ENCODE measurements at places on chromosomes 1 and 21. TPM values are rescaled to one million over a fixed set of nuclear protein-coding genes. Genes with fewer than 3 reads are reported as not detected.

- peak; percentile 89 for DNase-seq
Measured at GRCh38 chr1:226097866-226098625, 35.5 kb downstream of the H3-3A start.

- DNase-seq, result no peak
Measured at GRCh38 chr21:36395353-36396111, 10.3 kb downstream of the CHAF1B start.

GRCh38 chr1:110976089-110976488 lies 12.4 kb upstream of the LRIF1 start:
- no peak for DNase-seq

GRCh38 chr1:81730881-81731280 lies 69.9 kb upstream of the ADGRL2 start:
- DNase-seq, result no peak

DNA sequence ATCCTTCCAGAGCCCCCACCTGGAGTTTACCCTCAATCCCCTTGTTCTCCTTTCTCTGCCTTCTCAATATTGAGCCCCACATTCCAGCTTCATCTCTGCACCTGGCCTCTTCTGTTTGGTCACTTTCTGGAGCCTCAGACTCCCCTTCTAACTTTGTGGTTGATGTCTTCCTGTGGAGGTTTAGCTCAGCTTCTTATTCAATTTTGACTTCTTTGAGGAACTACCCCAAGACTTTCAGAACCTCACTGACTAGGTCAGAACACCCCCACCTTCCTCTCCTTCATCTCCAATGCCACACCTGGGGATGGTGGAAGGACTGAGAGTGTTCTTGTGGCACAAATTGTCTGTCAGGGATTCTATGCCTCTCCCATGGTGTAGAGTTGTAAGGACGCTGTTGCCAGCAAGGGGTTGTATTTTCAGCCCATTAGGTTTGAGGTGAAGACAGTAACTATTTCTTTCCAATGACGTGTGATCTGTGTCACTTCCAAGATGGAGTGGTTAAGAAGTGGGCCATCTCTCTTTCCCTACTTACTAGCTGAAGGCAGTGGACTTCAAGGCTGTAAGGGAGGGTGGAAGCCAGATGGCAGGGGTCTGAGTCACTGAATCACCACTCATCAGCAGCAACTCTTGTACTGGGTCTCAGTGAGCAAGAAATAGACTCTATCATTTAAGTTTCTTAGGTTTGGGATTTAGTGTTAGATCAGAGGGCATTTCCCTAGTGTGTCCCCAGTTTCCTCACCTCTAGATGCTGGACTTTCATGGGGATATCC lies 80.6 kb downstream of the PAPPA2 start:
- DNase-seq, result no peak

GRCh38 chr1:11151826-11152612 lies 37.1 kb upstream of the ANGPTL7 start:
- DNase-seq, result no peak

DNA sequence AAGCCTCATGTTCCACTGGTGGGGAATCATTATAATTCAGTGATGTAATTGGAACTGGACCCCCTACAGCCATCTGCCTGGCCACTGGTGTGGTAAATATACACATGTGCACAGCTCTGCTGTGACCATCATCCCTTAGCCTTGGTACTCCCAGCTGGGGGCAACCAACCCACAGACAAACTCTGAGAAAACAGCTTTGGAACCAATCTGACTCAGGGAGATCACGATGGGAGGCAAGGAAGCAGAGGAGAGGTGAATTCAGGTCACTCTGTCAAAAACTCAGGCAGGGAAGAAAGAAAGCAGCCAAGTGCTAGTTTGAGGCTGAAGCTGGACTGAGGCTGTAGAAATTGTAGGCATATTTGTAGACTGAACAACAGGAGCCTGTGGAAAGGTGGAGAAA lies 197.8 kb upstream of the GALNT2 start:
- DNase-seq, result no peak

- peak; percentile 50 for DNase-seq
Measured at GRCh38 chr1:31760471-31761470, 3.4 kb downstream of the ADGRB2 start.

- peak; percentile 59 for DNase-seq
Measured at GRCh38 chr21:26116456-26117011, 54.0 kb downstream of the APP start.

GRCh38 chr1:223492044-223492443 lies 98.8 kb downstream of the CCDC185 start:
- peak; percentile 51 for DNase-seq

DNA sequence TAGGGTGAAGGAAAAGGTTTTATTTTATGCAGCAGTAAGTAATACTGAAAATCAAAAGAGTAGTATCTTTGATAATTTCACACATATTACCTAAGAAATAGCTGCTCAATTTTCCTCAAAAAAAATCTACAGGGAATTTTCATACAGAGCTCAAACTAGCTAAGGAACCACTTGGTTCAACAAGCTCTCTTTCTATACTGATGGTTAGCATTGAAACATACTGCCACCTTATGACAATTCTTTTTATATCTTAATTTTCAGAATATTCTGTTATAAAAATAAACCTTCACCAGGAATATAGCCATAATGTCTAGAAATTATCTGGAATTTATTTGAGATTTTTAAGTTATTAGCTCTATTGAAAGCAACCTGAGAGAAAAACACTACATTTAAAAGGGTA lies 142.1 kb downstream of the DPYD start:
- no peak for DNase-seq

- no peak for DNase-seq
Measured at GRCh38 chr21:29053656-29054055, 19.8 kb downstream of the CCT8 start.

DNA sequence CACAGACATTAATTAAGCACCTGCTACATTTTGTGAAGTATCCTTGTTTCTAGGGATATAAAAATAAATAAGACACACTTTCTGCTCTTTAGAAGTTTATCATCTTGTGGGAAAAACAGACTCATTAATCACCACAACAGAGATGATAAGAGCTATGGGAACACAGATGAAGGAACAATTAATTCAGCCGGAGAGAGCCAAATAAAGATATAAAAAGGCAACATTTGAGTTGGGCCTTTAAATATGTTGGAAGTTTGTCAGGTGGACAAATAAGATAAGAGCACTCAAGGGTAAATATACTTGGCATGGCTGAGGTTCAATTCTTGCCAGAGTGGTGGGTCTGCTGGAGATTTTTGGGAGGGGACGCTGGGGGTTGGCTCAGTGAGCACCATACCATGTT lies 34.2 kb upstream of the VTCN1 start:
- DNase-seq, result no peak

- no peak for DNase-seq
Measured at GRCh38 chr1:10625554-10625953, 150.8 kb downstream of the PEX14 start.

DNA sequence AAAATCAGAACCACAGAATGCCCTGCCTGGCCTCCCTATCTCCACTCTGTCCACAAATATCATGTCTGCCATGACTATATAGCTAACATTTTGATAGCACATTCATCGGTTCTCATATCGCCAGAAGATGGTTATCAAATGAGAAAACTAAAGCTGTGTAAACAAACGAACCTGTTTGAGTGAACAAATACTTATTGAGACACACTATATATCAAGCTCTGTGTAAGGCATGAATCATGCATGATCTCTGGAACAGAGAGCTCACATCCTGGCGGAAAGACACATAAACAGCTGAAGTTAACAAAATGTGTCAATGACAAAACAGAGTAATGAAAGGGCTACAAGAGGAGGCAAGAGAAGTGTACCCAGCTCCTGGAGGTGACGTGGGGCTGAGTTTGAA lies 13.1 kb downstream of the KCND3 start:
- peak; percentile 39 for DNase-seq

DNA sequence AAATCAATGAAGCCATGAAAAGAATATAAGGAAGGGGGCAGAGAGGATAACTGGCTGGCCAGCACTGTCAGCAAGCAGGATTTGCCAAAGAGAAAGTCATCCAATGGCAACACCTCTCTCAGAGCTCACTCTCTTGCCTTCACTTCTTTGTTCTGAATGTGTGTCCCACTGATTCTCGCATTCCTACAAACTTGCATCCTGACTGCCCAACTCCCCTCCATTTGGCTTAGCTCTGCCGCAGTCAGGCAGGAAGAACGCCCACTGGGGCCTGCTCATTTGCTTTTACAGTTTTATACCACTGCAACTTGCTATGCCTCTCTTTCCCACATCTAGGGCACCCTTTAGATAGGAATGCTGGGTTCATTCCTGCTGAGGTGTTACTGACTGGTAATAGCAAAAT lies 364.2 kb upstream of the ST6GALNAC5 start:
- no peak for DNase-seq

DNA sequence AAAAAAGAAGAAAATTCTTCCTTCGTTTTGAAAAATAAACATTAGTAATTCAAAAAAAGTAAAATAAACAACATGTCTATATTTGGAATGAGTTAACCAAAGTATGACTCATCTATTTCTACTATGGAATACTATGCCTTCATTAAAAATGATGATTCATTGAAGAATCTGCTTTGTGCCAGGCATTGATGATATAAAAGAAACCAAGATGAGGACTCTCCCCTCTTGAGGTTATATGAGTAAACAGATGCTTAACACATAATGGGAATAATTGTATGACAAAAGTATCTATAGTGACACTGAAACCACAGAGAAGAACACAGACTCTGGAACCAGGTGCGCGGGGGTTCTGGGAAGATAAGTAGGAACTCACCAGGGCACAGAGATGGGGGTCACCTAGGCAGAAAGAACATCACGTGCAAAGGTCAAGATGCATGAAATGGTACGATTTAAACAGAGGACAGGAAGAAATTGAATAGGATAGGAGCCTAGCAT lies 18.8 kb downstream of the ELF3 start:
- DNase-seq, result peak; percentile 96

DNA sequence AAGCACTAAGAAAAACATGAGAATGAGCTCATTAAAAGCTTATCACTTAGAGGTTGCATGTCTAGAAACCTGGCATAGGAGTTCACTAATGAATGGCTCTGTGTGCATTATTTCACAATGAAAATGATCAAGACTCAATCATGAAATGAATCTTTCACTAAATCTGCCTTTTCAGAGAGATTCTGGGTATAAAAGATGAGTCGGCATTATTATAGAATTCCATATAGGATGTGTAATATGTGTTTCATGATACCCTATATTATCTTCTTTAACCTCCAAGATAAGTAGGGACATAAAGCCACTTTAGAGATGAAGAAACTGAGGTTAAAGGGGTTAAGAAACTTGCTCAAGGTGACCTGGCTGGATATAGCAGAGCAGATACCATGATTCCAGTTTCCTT lies 368.1 kb downstream of the DUSP10 start:
- DNase-seq, result no peak

GRCh38 chr1:12711536-12711935 lies 4.4 kb upstream of the AADACL3 start:
- DNase-seq, result no peak

KRTAP19-3 gene
- total RNA-seq, result not detected

PGLYRP3 gene
- not detected for total RNA-seq

LDLRAP1 gene
- total RNA-seq, result 32.7 TPM

TRAF5 gene
- total RNA-seq, result 9.0 TPM

NDUFS2 gene
- 69.3 TPM for total RNA-seq

TACSTD2 gene
- 244 TPM for total RNA-seq

FOXJ3 gene
- 40.6 TPM for total RNA-seq

KCNE1 gene
- total RNA-seq, result 0.19 TPM

Data from mammary epithelial cell (primary cell).